Caki2 (cell line): ENCODE measurements at places on chromosomes 5 and 9. TPM values are rescaled to one million over a fixed set of nuclear protein-coding genes. Genes with fewer than 3 reads are reported as not detected.

Gene PCDHB16
- total RNA-seq = 3.1 and 4.1 TPM in 2 replicates

Gene IRX1
- not detected in 2 replicates for total RNA-seq

Gene PCDHB15
- not detected in 2 replicates for total RNA-seq

Gene GNA14
- total RNA-seq = not detected in 2 replicates

Gene DDX4
- not detected in 2 replicates for total RNA-seq

Gene GRHPR
- total RNA-seq = 32.3 and 54.8 TPM in 2 replicates

Gene OTULINL
- 2.1 and 2.5 TPM in 2 replicates for total RNA-seq

Gene ERAP2
- total RNA-seq = 22.5 and 49.2 TPM in 2 replicates

Gene MPDZ
- 2.6 and 15.5 TPM in 2 replicates for total RNA-seq

Gene PTGES2
- total RNA-seq = 93.5 and 114 TPM in 2 replicates

Gene IQGAP2
- 0.20 TPM in 1 of 2 replicates, not detected in the other for total RNA-seq

Gene DMRT2
- total RNA-seq = 3.0 and 5.6 TPM in 2 replicates

Gene REEP2
- total RNA-seq = 1.5 and 8.9 TPM in 2 replicates

Gene C5orf63
- total RNA-seq = not detected in 2 replicates

Gene CETN3
- total RNA-seq = 11.9 and 33.2 TPM in 2 replicates

Gene PDGFRB
- 1.4 and 16.3 TPM in 2 replicates for total RNA-seq

Gene SWI5
- total RNA-seq = 97.2 and 141 TPM in 2 replicates

Gene PPIC
- total RNA-seq = 21.9 and 24.8 TPM in 2 replicates

Gene FANCC
- 24.6 and 34.1 TPM in 2 replicates for total RNA-seq

Gene OLFM1
- total RNA-seq = 2.6 and 3.7 TPM in 2 replicates

Gene CCDC171
- 0.14 and 0.47 TPM in 2 replicates for total RNA-seq

Gene NDST1
- 42.3 and 58.2 TPM in 2 replicates for total RNA-seq

Gene ENHO
- 4.0 TPM in 1 of 2 replicates, not detected in the other for total RNA-seq

Gene ADAMTS12
- total RNA-seq = not detected in 2 replicates

Gene GPSM1
- total RNA-seq = 23.5 and 29.9 TPM in 2 replicates

Gene PDE8B
- total RNA-seq = not detected in 2 replicates

Gene IFNA1
- not detected in 2 replicates for total RNA-seq

Gene GPX3
- 80.4 and 92.6 TPM in 2 replicates for total RNA-seq

Gene DNAJC25
- 6.2 and 6.8 TPM in 2 replicates for total RNA-seq
